Ovary (tissue), 10 donors: ENCODE measurements at places on chromosomes 1 and 21. TPM values are rescaled to one million over a fixed set of nuclear protein-coding genes. Genes with fewer than 3 reads are reported as not detected.
A peak's percentile ranks its signal among the peaks of the same experiment; 100 is the strongest.

Gene GPR25
- total RNA-seq = not detected

Gene YOD1
- total RNA-seq = 6.0 TPM

Gene F5
- 0.05 TPM for total RNA-seq

Gene KIF26B
- total RNA-seq = 0.28 TPM

DNA sequence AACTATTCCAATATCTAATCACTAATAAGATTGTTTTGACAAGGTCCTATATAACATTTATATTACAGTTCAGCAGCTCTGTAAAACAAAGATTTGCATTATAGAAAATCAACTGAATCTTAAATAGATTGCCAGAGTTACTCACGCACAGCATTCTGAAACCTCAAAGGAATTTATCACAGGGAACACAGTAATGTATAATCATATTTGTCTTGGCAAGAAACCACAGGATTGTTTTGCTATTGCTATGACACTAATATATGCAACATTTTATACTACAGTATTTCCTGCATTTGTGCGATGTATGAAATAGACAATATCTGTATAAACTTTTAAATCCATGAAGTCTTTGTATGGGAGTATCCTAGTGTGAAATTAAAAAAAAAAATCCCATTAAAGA, 101.4 kb downstream of the PLPPR5 start:
- no peak for DNase-seq

GRCh38 chr1:174036204-174036603, 14.0 kb upstream of the RC3H1 start:
- DNase-seq = no peak

GRCh38 chr1:225299624-225300023, 128.2 kb downstream of the LBR start:
- no peak for DNase-seq

DNA sequence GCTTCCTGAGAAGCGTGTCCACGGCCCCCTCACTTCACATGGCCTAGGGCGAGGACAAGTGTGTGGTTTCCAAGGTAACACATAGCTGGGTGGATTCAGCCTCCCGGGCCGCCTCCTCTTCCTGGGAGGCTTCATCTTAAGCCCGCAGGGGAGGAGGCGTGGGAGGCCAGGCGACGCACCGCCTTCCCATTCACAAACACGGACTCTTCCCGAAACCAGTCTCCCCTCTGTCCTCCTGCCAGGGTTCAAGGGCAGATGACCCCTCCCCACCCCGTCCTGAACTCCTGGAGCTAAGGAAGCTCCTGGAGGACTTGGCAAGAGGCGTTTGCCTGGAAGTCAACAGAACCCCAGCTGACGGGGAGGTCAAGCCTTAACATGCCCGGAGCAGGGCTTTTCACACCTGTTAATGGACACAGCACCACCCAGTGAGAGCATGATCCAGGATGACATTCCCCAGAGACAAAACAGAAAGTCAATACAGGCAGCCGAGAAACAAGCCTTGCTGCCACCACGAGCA, 56.7 kb downstream of the KCNN3 start:
- DNase-seq = peak; percentile 76

DNA sequence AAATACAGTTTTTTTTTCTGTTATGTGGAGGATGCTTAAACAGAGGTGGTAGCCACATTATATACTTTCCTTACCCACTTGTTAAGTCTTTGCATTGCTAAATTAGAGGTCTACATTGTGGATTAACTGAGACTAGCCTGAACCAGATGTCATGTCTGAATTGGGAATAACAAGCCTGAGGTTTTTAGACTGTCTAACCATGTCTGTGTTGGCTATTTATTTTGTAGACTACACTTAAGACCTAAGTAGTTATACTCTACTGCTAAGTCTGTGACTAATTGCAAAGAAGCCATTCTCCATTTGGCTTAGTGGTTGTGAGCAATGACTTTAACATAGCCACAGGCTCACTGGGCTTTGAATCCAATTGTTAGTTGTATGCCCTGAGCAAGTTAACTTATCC, 45.4 kb downstream of the CDC14A start:
- DNase-seq = no peak

- no peak for DNase-seq
Observed at GRCh38 chr1:226938903-226939437, 1.1 kb upstream of the COQ8A start.

- DNase-seq = peak; percentile 94
Observed at GRCh38 chr1:26035203-26035958, 10.5 kb downstream of the SLC30A2 start.

- DNase-seq = no peak
Observed at GRCh38 chr1:185238447-185238846, 78.6 kb downstream of the IVNS1ABP start.

DNA sequence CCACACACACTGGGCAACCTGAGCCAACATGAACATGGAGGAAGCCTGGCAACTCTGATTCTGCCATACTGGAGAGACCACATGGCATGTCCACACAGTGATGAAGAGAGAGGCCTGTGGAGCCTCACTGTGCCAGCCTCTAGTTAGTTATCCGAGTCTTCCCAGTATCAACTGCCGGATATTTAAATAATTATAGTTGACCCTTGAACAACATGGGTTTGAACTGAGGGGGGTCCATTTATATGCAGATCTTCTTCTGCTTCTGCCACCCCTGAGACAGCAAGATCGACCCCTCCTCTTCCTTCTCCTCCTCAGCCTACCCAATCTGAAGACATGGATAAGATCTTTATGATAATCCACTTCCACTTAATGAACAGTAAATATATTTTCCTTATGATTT, 27.8 kb downstream of the DDAH1 start:
- DNase-seq = no peak

DNA sequence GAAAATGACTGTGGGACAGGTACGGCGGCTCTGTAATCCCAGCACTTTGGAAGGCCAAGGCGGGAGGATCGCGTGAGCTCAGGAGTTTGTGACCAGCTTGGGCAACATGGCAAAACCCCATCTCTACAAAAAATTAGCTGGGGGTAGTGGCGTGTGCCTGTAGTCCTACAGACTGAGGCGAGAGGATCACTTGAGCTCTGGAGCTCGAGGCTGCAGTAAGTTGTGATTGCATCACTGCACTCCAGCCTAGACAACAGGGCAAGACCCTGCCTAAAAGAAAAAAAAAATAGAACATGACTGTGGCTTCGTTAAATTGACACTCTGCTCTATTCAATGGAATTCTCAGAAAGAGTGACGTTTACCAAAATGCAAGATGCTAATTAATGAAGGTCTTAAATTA, 3.9 kb upstream of the DBT start:
- DNase-seq = no peak

DNA sequence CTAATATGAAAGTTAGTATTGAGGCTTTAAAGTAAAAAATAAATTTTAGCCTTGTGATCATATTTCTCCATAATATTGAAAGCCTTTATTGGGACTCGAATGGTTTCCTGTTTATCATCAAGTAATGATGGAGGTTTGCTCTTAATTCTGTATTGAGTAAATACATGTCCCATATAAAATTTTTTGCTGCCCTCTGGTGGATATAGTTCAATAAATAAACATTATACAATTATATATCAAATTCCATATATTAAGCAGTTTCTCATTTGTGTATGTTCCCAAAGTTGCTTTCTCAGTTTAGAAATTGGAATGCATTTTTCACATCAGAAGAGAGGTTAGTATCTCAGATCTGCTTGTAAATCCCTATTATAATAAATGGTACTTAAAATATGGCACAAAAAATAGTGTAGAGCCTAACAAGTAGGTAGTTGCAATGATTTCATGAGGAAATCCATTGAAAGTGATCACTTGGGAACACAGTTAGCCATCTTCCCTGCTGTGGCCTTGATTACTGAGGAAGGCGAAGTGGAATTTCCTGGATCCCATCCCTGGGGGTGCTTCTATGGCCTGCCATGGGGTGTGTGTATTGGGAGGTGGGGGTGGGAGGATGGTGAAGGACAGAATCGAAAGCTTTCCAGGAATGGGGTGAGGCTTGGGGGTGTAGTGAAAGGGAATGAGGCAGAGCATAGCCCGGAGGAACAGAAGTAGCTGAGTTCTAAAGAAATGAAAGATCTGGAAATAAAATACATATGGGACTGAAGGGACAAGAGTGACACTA, 84.1 kb upstream of the C21orf91 start:
- DNase-seq = no peak

DNA sequence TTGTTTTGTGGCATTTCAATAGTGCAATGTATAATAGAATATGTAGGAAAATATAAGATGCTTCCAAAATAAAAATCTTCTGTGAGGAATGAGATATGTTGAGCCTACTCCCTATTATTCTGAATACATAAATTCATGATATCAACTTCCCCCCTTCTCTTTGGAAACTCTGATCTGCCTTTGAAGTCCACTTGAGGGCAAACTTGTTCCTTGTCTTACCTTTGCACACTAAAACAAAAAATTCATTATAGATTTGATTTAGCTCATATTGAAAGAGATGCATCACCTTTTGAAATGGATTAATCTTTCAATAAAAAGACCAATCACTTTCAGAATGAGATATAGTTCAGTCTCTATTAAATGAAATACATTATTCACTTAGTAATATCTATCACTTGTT, 580.7 kb upstream of the ADGRL4 start:
- no peak for DNase-seq

- no peak for DNase-seq
Observed at GRCh38 chr1:160905617-160905989, 20.6 kb upstream of the ITLN1 start.

GRCh38 chr1:5519366-5520135, 472.7 kb downstream of the NPHP4 start:
- DNase-seq = no peak

DNA sequence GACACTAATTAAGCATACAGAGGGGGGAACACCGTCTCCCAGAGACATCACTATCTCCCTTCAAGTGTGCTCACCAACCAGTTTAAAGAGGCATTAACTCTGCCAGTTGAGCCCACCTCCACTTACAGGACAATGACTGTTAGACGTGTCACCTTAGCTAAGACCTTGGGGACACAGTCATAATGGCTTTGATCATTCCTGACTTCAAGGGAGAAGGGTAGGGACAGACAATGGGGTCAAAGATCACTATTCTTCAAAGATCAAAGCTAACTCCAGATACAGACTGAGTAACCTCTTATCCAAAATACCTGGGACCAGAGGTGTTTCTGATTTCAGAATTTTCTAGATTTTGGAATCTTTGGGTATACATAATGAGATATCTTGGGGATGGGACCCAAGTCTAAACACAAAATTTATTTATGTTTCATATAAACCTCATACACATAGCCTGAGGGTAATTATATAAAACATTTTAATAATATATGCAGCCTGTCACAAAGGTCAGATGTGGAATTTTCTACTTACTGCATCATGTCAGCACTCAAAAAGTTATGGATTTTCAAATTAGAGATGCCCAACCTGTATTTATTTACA, 246.1 kb downstream of the SLC45A1 start:
- DNase-seq = no peak

DNA sequence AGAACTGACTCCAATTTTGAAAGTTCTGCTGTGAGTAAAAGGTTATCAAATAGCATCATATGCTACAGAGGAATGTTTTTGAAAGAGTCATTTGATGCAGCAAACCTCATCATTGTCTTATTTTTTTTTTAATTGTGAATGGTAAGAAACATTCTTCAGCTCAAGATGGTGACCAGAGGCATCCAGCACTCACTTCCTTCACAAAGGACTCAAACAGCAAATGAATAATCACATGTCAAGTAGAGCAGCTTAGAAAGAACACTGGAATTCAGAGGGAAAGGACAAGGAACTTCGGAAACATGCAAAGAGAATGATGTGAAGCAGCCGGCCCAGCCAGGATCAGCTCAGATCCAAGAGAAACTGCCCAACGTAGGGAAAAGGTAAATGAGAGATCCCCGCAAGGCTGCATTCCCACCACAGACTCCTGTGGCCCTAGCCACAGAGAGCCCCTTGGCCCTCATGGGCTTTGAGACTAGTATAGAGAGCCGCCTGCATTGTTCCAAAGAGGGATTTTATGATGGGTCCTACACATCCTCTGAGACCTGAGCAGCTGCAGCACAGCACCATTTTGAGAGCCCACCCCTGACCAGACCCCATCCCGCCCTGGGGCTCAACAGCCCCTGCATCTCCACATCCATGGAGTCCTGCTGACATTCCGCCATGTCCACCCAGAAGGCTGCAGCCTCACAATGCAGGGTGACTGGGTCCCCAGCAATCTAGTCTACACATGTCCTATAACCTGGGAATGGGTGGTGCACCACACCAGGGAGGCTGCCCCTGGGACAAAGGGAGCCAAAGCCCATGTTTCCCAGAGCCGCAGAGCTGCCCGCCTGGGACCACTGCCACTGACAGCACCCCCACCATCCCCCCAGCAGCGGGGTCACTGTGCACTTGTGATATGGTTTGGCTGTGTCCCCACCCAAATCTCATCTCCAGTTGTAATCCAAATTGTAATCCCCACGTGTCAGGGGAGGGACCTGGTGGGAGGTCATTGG, 21.2 kb upstream of the UTS2 start:
- DNase-seq = no peak

GRCh38 chr1:104018922-104019674, 269.4 kb downstream of the AMY1C start:
- no peak for DNase-seq

- no peak for DNase-seq
Observed at GRCh38 chr21:34736116-34736874, 67.5 kb downstream of the CLIC6 start.
